GM06990 (cell line): ENCODE measurements at places on chromosomes 2 and 18.

DNA sequence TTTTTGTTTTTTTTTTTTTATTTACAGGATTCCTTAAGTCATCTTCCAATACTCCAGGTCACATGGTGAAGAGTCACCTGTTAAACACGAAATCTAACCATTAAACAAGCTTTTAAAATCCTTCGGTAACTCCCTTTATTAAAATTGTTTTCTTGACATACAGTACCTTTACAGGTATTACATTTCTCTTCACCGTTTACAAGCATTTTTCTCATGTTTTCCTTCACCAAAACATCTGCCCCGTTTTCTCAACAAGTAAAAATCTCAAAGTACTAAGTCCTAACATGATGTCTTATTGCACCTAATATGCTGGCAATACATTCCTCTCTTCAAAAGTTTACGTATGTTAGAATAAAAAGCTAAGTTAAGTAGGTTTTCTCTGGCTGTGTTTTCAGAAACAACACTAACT is 1.1 kb downstream of the PUM2 start:
- no peak for DNase-seq

- no peak for DNase-seq
Measured at GRCh38 chr2:129459200-129459876, 520.1 kb upstream of the RAB6C start.

GRCh38 chr2:125405816-125406215 is 1250.1 kb upstream of the GYPC start:
- DNase-seq: no peak

DNA sequence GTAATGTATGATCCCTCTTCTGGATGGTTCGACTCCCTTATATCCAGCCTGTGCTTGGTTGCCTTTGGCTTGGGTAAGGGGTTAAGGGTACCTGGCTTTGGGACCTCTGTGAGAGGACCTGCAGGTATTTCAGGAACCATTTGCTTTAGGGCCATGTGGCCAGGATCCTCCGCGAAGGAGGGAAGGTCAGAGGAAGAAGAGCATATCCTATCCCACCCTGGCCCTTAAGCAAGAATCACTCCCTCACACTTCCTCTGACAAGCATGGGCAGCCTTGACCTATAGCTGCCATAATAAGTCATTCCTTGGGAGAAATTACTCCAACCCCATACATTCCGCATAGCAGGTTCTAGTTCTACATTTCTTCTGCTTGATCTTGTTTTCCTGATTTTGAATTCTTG is 59.1 kb upstream of the TXNDC2 start:
- no peak for DNase-seq

DNA sequence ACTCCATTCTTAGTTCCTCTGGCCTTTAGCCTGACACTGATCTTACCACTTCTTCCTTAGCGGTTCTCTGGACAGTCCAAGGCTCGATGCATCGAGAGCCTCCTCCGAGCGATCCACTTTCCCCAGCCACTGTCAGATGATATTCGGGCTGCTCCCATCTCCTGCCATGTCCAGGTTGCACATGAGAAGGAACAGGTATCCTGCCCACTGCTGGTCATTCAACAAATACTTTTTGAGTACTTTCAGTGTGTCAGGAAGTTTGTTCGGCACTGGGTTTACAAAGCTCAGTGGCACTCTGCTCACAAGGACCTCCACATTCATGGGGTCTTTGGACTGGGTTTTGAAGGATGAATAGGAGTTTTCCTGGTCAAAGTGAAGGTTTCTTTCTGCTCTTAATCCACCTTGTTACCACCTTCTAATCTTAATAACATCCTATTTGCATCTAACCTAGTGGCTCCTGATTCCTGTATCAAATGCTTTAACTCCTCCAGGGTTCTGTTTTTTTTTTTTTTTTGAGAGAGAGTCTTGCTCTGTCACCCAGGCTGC is 25.8 kb downstream of the GCKR start:
- DNase-seq: no peak

DNA sequence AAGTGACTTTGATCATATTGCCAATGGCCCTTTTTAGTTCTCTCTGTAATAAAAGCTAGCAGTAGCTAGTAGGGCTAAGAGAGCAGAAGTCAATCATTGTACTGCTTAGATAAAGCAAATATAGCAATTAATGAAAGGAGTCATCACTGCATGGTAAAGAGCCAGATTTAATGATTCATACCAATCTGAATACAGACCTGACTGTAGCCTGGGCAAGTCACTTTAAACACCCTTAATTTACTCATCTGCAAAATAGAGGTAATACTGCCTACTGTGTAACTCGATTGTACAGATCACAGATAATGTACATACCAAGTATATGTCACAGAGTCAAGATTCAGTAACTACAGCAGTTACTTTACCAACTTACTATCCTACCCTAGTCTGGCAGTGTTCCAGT is 63.6 kb downstream of the ASXL2 start:
- no peak for DNase-seq

DNA sequence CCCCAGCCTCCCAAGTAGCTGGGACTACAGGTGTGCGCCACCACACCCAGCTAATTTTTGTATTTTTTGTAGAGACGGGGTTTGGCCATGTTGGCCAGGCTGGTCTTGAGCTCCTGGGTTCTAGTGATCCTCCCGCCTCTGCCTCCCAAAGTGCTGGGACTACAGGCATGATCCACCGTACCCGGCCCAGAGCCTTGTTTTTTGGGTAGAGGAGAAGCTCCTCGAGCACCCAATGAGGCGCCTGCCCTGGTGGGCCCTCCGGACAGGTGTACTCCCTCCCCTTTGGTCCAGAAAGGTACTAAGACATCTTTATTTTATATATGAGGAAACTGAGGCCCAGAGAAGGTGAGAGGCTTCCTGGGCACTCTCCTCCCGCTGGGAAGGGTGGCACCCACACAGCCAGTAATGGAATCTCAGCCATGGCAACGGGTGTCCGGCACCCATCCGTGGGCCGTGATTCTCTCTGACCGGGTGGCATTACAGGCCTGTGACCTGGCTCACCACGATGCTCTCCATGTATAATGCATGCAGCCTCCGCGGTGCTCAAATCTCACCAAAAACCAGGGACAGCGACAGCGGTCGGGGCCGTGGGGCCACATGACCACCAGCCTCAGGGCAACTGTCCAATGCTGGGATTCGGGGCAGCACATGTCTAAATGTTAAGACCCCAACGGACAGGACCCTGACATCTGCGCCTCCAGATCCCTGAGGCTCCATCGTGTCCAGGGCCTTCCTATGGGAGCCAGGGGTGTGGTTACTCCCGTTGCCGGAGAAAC is 16.8 kb upstream of the KLHL30 start:
- no peak for DNase-seq
